ENCODE measurements at places on chromosomes 6 and 20. TPM values are rescaled to one million over a fixed set of nuclear protein-coding genes. Genes with fewer than 3 reads are reported as not detected.

The FAXC gene
- total RNA-seq = 1.1 TPM

The FBXL4 gene
- total RNA-seq = 18.8 TPM

The POLR3F gene
- 20.3 TPM for total RNA-seq

The UFL1 gene
- 32.9 TPM for total RNA-seq

The CGA gene
- not detected for total RNA-seq

The RBBP8NL gene
- not detected for total RNA-seq

The TMEM244 gene
- total RNA-seq = not detected

The OLIG3 gene
- not detected for total RNA-seq

The FAM210B gene
- 89.6 TPM for total RNA-seq

The SYCP2 gene
- total RNA-seq = 1.4 TPM
